ENCODE measurements at places on chromosomes 12 and 14. TPM values are rescaled to one million over a fixed set of nuclear protein-coding genes. Genes with fewer than 3 reads are reported as not detected.

DNA sequence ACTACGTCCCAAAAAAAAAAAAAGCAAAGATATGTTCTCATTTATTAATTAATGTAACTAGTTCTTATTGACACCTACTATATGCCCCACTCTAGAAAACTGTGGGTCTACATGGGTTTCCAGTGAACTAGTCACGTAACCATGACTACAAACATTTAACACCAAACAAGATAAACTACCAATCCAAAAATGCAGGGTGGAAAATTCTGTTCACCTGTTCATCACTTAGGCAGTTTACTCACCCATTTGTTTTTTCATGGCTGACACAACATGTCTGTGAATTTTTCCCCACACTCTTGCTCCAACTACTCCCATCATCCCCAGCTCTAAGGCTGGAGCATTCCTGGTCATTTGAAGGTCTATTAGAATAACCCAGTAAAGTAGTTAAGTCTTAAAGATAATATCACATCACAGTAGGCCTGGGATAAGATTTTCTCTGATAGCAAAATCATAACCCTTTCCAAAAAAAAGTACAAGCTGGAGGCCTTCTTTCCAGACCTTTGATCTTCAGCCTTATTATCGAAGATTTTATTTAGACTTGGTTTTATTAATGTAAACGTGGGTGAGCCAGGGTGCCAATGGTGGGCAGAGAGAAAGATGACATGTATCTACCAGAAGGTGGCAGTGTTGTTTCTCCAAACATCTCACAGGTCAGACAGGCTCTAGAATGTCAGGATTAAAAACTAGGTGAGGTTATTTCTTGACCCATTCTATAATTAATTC is 61.6 kb upstream of the DAAM1 start:
- DNase-seq = no peak

GRCh38 chr14:99134516-99135046 is 137.4 kb downstream of the BCL11B start:
- no peak for DNase-seq

DNA sequence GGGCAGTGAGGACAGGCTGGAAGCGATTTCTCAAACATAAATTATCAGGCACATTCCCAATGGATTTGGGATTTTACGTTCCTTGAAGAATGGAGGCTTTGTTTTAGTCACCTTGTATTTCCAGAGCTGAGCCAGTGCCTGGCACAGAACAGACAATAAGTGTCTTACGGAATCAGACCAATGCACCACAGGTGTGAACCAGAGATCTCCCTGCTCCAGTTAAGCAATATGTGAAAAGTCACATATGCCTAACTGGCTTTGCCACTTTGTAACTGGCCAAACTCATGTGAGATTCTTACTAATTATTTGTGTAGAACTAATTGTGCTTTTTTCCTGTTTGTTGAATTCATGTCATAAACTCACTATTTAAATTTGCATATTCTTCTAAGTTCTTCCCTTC is 130.4 kb downstream of the KCNH5 start:
- no peak for DNase-seq

- no peak for DNase-seq
These were observed 71.0 kb downstream of the PHETA1 start for GRCh38 chr12:111297703-111298426.

DNA sequence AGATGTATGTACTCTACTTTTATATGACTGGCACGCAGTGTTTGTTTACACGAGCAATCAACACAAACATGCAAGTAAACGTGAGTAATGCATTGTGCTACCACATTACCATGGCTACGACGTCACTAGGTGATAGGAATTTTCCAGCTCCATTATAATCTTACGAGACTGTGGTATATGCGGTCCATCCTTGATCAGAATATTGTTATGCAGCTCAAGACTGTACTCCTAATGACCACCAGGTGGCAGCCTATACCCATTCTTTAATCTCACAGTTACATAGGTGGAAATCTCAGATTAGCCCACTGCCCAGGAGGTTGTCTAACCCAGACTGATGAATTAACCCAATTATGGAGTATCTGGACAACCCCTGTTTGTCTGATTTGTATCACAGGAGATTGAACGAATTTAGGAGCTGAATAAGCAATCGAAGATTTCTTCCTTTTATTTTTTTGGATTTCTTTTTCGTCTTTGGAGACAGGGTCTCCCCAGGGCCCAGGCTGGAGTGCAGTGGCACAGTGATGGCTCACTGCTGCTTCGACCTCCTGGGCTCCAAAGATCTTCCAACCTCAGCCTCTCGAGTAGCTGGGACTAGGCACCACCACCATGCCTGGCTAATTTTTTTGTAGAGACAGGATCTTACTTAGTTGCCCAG is 8.7 kb upstream of the TESPA1 start:
- DNase-seq = peak; percentile 41

GRCh38 chr12:44127966-44128710 is 292.3 kb downstream of the TMEM117 start:
- DNase-seq = no peak

- DNase-seq = no peak
These were observed 22.9 kb upstream of the TCL1B start for GRCh38 chr14:95663226-95663797.

Gene ACSM4
- not detected for total RNA-seq

DNA sequence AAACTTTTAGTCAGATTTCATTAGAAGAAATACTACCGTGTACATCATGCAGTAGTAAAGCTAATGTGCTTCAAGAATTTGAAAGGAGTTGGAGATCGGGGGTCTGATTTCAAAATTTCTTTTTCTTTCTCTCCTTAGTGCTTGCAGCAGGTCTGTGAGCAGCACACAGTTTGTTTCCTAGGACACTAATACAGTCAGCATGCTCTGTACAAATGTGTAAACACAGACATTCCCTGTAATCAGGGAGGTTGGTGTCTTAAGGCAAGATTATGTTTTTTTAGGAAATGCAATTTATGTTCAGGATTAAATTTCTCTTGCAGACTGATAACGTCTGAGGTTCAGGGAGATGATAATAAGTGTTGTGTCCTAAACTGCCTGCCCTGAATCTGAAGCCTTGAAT is 142.7 kb downstream of the ALX1 start:
- DNase-seq = no peak

GRCh38 chr14:97539884-97540283 is 742.7 kb downstream of the VRK1 start:
- DNase-seq = no peak

Gene OLR1
- total RNA-seq = not detected

- no peak for DNase-seq
These were observed 206.6 kb downstream of the KIF26A start for GRCh38 chr14:104344818-104345620.

- DNase-seq = peak; percentile 65
These were observed 6.7 kb downstream of the CDKN1B start for GRCh38 chr12:12723681-12724420.

GRCh38 chr12:13103391-13104033 is at the start of gene GSG1:
Gene GSG1, minus strand, starts transcription at chr12:13103667. Its CDS starts 155 bp downstream, at chr12:13103512.
- DNase-seq = no peak

DNA sequence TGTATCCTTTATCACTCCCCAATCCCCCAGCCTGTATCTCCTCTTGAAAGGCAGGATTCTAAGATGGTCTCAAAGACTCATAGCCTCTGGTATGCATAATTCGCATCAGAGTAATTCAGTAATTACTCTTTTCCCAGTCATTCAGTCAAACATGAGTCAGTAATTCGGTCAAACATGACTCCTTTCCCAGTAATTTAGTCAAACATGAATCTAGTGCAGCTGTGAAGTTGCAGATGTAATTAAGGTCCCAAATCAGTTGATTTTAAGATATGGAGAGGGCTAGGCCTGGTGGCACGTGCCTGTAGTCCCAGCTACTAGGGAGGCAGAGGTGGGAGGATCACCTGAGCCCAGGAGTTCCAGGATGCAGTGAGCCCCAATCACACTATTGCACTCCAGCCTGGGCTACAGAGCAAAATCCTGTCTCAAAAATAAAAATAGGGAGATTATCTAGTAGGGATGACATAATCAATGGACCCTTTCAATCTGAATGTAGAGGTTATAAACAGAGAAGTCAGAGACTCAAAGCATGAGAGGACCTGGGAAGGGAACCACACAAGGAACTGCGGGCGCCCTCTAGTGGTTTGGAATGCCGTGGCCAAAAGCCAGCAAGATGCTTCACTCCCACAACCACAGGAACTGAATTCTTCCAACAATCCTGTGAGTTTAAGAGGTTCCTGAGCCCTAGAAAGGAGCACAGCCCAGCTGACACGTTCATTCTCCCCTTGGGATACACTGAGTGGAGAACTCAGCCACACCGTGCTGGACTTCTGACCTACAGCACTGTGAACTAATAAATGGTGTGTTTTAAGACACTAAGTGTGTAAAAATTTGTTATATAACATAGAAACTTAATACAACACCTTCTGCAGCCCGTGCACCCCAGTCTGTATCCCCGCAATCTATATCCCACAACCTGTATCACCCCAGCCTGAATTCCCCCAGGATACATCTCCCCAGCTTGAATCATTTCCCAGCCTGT is 14.3 kb upstream of the ARMH4 start:
- DNase-seq = peak; percentile 66

GRCh38 chr12:57145460-57146059 is 1.9 kb downstream of the LRP1-AS start:
- DNase-seq = no peak

DNA sequence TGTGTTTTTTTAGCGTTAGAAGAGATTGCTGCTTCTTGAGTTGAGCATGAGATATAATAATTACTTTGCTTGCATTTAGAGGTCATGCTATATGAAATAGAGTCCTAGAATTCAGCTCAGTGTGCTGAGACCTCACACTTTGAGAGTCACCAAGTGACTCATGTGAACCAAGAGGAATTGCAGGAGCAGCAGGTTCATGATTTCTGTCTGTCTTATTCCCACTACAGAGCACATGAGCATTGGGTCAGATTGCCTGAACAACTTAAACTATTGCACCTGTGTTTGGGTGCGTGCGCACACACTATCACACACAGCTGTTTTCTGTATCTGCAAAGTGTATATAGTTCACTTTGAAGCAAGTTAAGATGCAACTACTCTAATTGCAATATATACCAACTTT is 109.3 kb downstream of the FGD4 start:
- no peak for DNase-seq

GRCh38 chr14:79333198-79333546 is 878.1 kb downstream of the DIO2 start:
- DNase-seq = no peak

DNA sequence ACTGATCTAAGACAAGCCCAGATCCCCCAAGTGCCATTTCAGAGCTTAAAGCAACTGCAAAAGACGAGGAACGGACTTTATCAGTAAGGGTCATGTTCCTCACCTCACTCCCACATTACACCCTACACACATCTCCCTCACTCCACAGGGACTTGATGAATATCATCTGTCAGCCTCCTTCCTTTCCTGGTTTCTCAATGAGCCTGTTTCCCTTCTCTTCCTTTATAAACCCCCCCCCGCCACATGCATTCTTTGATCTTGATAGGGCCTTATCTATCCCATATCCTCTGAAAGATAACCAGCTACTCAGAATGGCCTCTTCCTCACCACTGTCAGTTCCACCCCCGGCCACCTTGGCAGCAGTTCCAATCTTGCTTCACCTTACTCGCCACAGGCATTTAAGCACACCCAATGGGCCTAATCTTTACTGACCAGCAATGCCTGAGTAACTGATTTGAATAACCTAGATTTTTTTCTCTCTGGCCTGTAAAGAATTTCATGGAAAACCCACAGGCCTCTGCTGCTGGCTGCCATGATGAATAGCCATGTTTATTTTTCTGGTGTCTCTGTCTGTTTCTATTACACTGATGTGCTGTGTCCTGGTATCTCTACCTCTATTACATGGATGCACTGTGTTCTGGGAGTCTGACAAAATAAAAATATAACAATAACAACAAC is 138.7 kb downstream of the PHLDA1 start:
- no peak for DNase-seq

DNA sequence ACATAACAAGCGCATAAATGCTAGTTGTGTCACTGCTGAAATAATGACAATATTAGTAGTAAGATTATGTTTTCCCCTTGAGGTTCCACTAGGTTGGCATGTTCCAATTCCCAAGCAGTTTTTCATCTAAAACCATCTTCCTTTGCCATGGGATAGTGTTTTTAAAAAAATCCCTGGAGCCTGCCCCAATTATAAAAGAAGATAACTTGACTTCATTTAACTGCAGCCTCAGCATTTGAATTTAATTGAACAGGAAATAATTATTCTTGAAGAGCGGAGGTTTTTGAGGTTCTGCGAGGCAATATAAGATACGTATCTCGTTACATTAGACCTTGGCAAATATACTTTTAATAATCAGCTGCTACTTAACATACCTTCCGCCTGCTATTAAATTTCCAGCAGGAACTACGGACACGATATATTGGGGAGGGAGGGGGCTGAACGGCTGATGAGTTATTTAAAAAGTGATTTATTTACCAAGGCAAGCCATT is 65.2 kb upstream of the HSPB8 start:
- no peak for DNase-seq

Gene NTS
- not detected for total RNA-seq

DNA sequence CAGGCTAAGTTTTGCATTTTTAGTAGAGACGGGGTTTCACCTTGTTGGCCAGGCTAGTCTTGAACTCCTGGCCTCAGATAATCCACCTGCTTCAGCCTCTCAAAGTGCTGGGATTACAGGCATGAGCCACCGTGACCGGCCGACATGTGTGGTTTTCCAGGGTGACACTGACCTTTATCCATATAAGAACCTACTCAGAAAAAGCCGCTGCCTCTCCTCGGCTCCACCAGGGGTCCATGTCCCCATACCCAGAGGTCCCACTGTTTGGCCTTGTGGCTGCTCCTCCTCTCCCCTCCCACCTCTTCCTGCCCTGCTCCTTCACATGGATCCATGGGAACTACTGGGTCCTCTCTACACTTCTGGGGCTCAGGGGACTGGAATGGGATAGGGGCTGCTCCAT is 64.6 kb downstream of the PTPN21 start:
- DNase-seq = no peak

Gene ASB2
- total RNA-seq = 0.98 TPM

DNA sequence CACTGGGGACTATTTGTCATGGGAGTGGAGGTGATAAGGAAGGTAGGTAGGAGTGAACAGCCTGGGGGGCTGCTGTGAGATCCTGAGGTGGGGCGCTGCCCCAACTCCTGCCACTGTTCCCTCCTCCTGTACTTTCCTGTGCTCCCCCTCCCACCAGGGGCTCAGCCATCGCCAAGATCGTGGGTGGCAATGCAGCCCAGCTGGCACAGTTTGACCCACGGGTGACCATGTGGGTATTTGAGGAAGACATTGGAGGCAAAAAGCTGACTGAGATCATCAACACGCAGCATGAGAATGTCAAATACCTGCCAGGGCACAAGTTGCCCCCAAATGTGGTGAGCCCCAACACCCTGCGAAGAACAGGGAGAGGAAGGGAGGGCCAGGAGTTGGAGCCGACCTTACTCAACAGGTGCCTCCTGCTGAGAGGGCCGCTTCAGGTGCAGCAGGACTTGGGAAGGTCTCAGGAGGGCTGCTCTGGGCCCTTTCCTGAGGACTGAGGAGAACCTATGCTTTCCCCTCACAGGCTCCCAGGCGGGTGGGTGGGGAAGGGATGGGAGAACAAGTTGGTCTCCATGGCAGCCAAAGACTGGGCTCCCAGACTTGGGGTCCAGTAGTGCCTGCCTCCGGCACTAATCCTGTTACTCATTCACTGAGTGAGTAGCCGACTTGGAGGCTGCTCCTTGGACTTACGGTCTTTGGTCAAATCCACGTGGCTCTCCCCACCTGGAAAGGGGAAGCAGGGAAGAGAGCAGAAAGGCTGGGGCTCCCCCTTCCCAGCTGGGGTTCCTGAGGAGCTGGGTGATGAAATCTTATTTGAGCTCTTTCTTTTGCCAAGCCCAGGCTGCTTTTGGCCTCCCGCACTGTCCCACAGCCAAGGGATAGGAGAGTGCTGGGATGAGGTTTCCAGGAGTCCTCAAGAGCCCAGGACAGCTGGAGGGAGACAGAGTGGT is 884 bp downstream of the GPD1 start:
- no peak for DNase-seq

- DNase-seq = no peak
These were observed 119.3 kb upstream of the MDM1 start for GRCh38 chr12:68451261-68452077.
